Activated T-cell treated with anti-CD3 and anti-CD28 coated beads, Interleukin-2, amount 50 U/mL, for 4 hours (primary cell): ENCODE measurements at places on chromosomes 6 and 20. TPM values are rescaled to one million over a fixed set of nuclear protein-coding genes. Genes with fewer than 3 reads are reported as not detected.

- no peak for DNase-seq
Measured at GRCh38 chr20:48702455-48702913, 125.3 kb downstream of the PREX1 start.

GRCh38 chr20:47713878-47714450 lies 71.3 kb downstream of the SULF2 start:
- no peak for DNase-seq

GRCh38 chr20:36312724-36313441 lies 6.7 kb downstream of the DLGAP4 start:
- DNase-seq, result no peak

DNA sequence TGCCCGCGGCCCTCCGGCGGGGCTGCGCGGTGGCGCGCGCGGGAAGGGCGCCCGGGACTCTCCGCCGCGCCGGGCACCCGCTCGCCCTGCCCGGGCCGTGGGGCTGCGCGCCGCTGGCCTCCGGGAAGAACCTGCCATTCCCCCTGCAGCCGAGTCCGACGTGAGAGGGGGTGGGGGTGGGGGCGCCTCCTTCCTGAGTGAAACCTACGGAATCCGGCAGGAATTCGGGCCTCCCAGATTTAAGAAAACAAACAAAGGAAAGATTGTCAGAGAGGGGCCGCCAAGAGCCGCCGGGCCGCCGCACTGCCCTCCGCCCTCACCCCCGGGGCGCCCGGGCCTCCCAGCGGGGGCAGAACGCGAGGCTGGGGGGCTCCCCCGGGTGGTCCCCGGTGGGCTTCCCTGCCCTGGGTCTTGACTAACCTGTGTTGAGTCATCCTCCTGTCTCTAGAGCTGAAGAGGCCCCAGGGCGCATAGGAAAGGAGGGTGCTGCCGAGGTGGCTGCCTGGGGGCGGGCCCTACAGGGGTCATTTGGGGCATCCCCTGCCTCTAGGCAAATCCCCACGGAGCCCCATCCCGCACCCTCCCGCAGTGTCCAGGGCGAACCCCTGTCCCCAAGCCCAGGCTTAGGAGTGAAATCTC lies 42.2 kb upstream of the FOXP4 start:
- DNase-seq, result no peak

DNA sequence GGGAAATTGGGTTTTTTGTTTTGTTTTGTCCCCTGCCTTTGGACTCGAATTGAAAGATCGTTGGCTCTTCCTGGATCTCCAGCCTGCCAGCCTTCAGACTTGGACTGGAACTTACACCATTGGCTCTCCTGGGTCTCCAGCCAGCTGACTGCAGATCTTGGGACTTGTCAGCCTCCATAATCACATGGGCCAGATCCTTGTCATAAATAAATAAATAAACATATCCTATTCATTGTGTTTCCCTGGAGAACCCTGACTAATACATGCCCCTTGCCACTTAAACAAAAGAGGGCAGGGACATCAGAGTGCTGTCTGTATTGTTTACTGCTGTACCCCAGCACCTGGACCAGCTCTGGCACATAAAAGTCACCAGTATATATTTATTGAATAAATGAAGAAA lies 101.5 kb downstream of the CAP2 start:
- DNase-seq, result no peak

- DNase-seq, result no peak
Measured at GRCh38 chr6:14083751-14084150, 33.8 kb upstream of the CD83 start.

- DNase-seq, result no peak
Measured at GRCh38 chr6:168101590-168102314, 22.7 kb upstream of the FRMD1 start.

DNA sequence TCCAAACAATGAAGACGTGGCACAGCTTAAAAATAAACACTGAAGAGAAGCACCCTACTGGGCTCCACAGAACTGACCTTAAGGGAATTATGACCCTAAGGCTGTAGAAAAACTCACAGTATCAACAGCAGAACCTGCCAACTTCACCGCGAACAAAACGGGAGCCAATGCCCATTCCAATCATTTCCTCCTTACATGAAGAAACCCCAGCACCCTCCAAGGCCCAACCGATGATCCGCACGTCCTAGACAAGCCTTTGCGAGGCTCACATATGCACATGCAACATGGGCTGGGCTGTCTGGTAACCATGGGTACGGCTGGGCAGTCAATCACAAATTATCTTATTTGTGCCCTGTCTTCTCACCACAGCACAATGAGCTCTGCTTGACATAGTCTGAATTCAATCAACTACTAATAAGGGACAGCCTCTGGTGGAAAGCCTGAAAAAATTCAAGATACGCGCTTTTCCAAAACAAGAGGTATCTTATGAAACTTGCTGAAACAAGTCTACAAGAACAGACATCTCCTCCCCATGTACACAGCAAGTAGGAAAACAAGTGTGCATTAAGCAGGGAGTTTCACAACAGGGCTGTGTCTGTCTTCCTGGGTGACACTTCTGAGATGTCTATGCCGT lies 1.7 kb downstream of the DIDO1 start:
- no peak for DNase-seq

DNA sequence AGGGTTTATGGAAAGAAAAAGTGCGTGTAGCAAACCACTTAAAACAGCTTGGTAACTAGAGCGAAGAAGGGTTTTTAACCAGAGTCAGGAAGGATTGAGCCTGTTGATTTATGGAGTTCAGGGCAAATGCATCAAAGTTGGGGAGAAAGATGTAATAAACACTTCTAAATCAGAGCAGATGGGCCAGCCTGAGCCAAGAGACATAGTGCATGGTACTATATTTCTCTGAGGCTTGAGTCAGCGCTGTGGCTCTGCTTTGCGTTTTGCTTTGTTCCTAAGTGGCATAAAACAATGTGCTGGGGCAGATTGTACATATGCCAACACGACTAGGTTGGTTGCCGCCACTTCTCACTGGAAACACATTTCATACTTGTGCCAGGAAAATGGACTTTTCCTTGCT lies 111.3 kb downstream of the BCKDHB start:
- no peak for DNase-seq

- no peak for DNase-seq
Measured at GRCh38 chr20:63754008-63754407, 14.4 kb downstream of the SLC2A4RG start.

- DNase-seq, result no peak
Measured at GRCh38 chr6:136118787-136119186, 131.3 kb downstream of the MTFR2 start.

GRCh38 chr6:47057830-47058540 lies 15.9 kb upstream of the ADGRF1 start:
- no peak for DNase-seq

DNA sequence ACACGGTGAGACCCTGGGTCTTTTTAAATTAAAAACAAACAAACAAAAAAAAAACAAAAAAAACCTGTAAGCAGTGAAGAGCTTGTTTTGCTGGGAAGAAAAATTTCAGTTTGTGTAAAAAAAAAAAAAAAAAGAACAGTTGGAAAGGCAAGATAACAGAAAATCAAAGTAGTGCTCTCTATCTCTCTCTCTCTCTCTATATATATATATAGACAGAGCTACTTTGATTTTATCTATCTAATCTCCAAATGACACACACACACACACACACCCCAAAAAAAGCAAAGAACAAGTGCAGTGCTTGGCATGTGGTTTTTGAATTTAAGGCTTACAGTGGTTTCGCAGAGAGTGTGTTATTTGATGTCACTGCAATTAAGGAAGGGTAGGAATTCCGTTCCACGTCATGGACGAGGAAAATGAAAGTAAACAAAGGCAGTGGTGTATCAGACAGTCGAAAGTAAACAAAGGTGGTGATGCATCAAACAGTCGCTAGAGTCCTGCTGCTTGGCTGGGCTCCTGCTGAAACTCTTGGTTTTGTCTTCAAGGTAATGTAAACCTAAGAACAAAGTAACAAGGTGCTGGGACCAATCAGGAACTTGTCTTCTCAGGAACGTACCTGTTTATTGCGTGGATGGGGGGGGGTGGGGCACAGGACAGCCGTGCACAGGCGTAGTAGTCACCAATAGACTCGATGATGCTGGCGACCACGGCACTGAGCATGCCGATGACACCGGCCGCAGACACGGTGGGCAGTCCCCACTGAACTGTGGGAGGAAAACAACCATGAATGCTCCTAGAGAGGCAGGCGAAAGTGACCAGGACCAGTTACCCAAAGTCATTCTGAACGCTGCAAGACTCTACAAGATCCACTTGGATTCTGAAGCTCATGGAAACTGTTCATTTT lies 131.8 kb downstream of the SLC23A2 start:
- no peak for DNase-seq

DNA sequence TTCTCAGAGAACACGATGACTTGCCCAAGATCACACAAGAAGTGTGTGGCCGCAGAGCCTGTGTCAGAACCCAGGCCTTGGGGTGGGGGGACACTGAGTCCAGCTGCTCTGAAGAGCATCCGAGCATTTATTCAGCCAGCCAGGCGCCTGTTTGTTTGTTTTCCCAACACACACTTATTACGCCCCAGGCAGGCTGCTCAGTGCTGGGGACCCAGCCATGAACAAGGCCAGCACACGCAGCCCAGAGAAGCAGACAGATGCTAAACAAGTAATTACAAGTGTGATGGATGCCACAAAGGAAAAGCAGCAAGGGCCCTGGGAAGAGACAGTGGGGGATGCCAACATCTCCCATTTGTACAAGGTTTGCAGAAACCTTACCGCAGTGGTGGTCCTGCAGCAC lies 19.4 kb upstream of the SIRPA start:
- no peak for DNase-seq

DNA sequence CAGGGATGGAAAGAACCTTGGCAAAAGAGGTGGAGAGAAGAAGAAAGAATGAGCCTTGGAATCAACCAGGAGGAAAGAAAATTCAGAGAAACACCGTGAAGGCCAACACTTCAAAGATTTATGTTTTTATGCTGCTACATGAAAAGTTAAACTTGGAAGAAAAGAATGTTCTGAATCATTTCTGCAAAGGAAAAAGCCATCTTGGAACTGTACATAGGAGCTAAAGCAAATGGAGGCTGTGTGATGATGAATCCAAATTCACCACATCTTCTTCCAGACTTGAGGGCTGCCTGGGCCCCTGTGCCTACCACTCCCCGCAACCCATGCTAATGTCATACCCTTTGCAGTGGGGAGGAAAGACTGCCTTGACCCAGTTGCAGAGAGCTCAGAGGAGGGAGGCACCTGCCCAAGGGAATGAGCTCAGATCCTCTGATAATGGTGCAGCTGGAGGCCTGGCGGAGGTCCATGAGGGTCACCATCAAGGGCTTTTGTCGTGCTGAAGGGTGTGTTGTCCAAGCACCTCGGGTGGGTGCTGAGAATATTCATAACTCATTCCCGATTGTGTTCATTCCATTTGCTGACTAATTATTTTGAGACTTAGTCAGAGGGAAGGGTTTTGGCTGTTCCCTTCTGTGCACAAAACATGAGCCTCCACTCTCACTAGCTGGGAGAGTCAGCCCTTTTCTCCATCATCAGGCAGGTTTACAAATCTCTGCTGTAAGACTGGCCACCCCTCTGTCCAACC lies 245.8 kb upstream of the JAG1 start:
- no peak for DNase-seq

DNA sequence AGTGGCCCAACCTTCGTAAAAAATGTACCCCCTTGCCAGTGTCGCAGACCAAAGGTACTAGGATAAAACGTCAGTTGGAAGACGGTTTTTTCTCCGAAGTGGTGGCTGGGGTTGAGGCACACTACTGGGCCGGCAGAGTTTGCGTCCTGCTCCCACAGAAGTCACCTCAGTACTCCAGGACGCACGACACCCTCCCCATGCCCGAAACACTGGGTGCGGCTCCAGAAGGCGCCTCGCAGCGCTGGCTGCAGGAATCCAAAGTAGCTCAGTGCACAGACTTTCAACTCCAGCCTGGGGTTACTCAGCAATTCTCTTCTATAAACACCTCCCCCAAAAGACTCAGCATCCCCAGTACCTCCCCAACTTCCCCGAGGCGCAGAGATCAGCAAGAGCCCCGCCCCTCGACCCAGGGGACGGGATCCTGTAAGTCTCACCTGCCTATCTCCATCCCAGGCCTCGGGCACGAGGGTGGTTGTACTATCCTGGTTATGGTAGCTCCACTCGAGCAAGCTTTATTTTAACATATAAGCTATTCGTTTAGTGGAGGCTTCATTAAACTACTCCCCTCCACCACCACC lies 88.2 kb downstream of the ZFP64 start:
- DNase-seq, result no peak

DNA sequence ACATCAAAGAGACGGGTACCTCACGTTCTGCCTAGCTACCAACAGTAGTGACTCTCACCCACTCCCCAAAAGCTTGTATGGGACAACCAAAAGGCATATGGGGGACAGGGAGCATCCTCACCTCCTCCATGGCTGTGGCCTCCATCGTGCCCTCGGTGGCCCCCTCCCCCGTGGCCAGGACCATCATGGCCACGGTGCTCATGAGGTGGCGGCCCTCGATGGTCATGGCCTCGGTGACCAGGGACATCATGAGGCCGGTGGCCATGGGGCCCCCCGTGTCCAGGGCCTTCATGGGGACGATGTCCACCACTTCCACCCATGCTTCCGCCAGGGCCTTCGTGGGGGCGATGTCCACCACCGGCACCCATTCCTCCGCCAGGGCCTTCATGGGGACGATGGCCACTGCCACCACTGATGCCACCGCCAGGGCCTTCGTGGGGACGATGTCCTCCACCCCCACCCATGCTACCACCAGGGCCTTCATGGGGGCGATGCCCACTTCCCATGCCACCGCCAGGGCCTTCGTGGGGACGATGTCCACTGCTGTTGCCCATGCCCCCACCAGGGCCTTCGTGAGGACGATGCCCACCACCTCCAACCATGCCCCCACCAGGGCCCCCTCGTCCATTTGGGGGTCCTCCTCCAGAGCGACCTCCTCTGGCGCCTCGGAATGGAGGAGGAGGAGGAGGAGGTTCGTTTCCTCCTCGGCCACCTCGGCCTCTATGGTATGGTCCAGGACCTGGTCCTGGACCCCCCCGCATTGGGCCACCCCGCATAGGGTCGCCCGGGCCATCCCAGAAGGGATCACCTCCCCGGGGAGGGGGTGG lies 15.0 kb downstream of the PPP1R10 start:
- DNase-seq, result no peak

DNA sequence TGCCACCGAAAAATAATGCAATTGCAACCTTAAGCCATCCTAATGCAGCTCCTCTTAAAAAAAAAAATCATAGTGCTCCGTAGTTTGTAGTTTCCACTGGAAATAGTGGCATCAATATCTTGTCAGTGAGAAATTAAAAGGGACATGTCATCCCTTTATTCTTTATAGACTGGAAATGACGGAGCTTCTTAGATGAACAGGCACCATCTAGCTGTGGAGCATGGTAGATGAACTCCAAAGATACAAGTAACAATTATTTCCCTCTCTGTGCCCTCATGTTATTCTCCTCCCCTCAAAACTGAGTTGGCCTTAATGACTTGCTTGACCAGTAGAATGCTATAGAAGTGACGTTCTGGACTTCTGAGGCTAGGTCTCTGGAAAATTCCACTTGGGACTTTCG lies 268.1 kb upstream of the SPTLC3 start:
- DNase-seq, result no peak

Gene PLCB4
- 0.05 TPM for total RNA-seq

Gene COL19A1
- total RNA-seq, result 0.35 TPM

Gene KIAA1755
- total RNA-seq, result not detected

Gene TXLNB
- 0.08 TPM for total RNA-seq

Gene MYT1
- not detected for total RNA-seq
